ENCODE measurements at places on chromosomes 6 and 20. TPM values are rescaled to one million over a fixed set of nuclear protein-coding genes. Genes with fewer than 3 reads are reported as not detected.

AURKA gene
- 66.3 TPM for total RNA-seq

SLC16A10 gene
- total RNA-seq: 0.19 TPM

DNA sequence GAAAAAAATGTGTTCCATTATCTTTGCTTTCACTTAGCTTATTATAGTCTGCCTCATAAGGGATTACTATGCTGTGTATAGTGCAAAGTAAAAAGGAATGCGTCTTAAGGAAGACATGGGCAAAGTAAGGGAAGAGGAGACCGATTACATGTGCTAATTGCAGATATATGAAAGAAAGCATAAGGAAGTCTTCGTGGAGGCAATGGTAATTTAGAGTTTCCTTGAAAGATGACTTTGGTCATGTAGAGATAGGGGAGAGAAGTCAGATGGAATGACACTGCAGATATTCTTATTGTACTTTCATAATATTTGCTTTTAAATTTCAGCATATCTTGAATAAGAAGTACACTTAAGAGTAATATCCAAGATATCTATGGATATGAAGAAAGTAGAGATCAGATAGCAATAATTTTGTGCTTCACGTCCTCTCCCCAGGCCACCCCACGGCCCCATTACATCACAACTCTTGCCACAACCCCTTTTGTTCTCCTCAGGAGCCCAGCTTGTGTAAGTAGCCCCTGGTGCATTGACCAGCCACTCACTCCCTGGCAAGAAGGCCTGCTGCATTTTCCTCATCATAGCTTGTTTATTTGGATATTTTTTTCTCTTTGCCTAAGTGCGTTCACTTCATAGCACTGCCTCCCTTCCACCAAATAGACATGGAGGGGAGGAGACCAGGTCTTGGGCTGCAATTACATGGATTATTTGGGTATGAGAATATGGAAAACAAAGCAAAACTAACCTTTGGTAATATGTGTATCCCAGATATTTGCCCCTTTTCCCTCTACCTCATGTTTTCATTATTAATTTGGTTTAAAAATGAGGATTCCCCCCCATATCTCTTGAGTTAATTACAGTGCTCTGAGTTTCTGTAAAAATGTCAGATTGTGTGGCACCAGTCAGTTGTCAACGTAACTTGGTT lies 30.7 kb upstream of the COL10A1 start:
- DNase-seq: no peak

GRCh38 chr20:1327827-1328679 lies 886 bp downstream of the SDCBP2 start:
- no peak for DNase-seq

DNA sequence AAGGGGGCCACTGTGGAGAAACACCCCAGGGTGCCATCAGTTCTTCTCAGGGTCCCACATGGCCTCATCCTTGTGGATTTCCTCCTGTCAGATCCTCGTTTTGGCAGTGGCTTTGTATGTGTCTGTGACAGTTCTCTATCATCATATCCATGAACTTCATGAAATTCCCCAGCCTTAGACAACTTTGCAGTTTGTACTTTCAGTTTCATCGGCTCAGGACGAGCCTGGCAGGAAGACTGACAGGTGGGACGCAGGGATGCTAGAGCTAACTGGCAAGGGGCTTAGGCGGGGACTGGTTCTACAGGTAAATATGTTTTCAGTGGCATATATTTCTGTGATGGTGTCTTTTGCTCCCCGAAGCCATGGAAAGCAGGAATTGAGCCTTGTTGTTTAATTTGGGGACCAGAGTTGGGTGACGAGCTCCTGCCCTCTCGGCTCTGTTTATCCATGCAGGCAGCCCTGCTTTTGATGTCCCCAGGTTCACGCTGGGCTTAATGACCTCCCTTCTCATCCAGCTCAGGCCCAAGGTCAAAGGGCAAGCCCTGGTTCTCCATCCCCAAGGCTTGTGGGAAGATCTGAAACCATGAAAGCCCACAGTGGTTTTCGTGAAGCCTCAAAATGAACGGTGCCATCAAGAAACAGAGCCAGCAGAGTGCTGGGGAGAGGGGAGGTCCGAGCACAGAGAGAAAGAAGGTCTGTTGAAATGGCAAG lies 11.2 kb downstream of the SDCBP2 start:
- DNase-seq: no peak
